ENCODE measurements at places on chromosomes 4 and X.

DNA sequence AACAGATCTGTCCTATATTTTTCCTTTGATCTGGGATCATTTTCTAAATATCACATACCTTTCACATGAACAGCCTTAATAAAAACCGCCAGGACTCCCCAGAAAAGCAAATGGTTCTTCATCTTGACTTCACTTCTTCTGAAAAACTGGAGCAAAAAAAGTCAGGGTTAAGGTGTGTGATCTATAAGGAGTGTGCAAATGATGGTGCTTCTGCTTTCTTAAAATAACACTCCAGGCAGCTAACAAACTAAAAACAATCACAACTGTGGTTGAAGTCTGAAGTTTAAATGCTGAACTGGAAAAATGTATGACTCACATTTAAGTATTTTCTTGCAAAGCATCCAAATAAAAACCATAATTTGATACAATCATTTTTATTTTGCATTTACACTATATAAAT lies at the start of gene JCHAIN:
TSS of gene JCHAIN (minus strand) at position 140 of the 400 bp plus-strand sequence. CDS start at position 122, 18 bp downstream.
- no peak for DNase-seq

- no peak for DNase-seq
Measured at GRCh38 chr4:173448608-173449379, 49.9 kb upstream of the SCRG1 start.

GRCh38 chr4:21387683-21388082 lies 560.9 kb downstream of the KCNIP4 start:
- DNase-seq = no peak

GRCh38 chr4:39950861-39951481 lies 26.7 kb downstream of the PDS5A start:
- no peak for DNase-seq

DNA sequence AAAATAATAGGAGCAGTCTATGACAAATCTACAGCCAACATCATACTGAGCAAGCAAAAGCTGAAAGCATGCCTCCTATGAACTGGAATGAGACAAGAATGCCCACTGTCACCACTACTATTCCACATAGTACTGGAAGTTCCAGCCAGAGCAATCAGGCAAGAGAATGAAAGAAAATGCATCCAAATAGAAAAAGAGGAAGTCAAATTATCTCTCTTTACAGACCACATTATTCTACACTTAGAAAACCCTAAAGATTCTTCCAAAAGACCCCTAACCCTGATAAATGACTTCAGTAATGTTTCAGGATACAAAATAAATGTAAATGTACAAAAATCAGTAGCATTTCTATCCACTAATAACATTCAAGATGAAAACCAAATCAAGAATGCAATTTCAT lies 249.0 kb downstream of the STK32B start:
- DNase-seq = no peak

GRCh38 chr4:125049711-125050110 lies 265.0 kb upstream of the FAT4 start:
- DNase-seq = no peak

DNA sequence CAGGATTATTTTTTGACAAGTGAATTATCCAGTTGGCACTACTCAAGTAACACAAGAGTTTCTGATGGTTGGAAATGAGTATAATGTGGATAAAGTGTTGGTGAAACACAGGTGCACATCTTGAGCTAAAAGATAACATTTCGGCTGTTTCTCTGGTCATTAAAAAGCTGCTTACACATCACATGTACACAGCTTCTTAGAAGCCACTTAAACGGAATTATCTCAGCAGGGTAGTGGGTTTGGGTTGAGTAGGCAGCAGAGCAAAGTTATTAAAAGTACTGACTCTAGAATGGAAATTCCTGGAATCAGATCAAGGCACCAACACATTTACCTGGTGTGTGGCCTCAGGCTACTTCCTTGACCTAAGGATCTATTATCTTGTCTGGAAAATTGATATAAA lies 55.4 kb upstream of the RASSF6 start:
- DNase-seq = no peak

- DNase-seq = no peak
Measured at GRCh38 chr4:36325499-36325898, 44.1 kb downstream of the DTHD1 start.

DNA sequence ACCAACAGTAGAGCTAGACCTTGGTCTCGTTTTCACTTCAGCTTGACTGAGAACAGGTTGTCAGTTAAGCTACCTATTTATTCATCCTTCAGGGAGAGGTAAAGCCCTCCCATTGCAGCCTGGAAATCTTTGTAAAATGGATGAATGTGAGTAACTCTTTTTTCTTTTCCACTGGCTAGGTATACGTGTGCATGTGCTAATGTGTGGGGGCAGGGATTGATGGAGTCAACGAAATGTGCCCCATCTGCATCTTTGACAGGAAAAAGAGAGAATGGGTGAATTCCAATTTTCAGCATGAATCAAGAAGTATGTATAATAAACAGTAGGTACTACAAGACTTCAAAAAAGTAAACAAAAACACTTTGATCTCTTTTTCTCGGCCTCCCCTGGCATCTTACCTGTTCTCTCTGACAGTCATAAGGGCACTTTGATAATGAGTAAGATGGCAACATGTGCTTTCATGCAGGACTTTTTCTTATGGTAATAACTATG lies at the start of gene IL21:
TSS of gene IL21 (minus strand) at position 51 of the 492 bp plus-strand sequence. CDS start 55 bp downstream, outside the sequence.
- no peak for DNase-seq

DNA sequence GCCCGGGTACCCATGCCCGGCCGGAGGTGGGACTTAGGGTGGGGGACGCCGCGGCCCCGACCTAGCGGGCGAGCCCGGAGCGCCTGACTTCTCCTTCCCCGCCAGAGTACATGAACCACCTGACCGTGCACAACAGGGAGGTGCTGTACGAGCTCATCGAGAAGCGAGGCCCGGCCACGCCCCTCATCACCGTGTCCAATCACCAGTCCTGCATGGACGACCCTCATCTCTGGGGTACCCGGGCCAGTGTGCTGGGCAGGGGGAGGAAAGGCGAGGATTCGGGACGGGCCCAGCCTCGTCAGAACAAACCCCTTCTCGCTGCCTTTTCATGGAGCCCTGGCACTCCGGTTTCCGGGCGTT lies 622 bp downstream of the TAFAZZIN start:
- peak; percentile 44 for DNase-seq

DNA sequence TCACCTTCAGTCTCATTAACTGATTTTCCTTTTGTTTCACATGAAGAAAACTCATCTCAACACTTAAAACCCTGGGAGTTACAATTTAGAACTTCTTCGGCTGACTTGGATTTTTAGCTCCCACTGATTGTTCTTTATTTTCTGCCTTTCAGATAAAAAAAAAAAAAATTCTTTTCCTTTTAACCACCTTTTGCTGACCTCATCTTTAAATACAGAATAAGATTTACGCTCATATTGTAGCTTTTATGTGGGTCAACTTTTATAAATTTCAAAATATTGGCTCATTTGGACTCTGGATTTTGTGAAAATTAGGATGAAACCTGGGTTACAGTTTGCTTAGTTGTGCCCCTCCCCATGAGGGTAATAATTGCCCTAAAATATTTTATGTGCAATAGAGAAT lies 659.3 kb downstream of the ZNF674 start:
- DNase-seq = no peak

DNA sequence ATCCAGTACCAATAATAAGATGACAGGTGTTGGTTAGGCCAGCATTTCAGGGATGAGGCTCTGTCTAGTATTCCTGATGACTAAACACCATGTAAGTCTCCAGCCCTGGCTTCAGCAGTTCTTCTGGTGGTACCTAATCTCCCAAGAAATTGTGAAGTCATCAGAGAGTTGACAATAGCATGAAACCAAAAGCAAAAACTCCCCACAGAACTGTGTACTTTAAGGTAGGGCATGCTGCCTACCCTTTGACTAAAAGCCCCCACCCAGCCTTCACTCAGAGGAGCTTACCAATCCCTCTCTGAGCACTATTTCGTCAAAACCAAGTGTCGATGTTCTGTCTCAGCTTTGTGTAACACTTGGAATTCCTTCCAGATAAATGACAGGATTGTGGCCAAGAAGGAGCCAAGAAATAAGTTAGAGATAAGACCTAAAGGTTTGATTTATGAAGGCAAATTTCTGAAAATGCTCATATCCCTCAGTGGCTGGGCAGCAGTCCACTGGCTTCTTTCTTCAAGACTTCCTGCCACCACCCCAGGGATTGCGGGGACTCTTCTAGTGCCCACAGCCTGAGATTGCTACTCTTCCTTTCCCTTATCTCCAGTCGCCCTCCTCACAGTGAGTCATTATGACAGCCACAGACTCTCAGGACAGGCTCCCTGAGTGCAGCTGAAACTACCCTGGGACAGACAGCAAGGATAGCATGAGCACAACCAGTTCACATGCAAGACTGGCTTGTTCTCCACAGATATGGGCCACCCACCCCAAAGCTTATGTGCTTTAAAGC lies 67.3 kb upstream of the LHFPL1 start:
- DNase-seq = no peak

Data from stimulated activated CD8-positive, alpha-beta memory T cell treated with anti-CD3 and anti-CD28 coated beads, Interleukin-7, amount 100 ng/mL, for 4 hours (primary cell).